Fibroblast of lung (primary cell): ENCODE measurements at places on chromosomes 4 and X. TPM values are rescaled to one million over a fixed set of nuclear protein-coding genes. Genes with fewer than 3 reads are reported as not detected.

HERC3 gene
- 12.1 and 27.6 TPM in 2 replicates for total RNA-seq

ZFP42 gene
- 0.26 and 0.33 TPM in 2 replicates for total RNA-seq

RHOXF2B gene
- total RNA-seq = not detected in 2 replicates

INTS6L gene
- 4.1 and 5.1 TPM in 2 replicates for total RNA-seq

GSX2 gene
- 0.33 TPM in 1 of 2 replicates, not detected in the other for total RNA-seq

- H3K4me3 ChIP-seq = no peak overlapping the region
- no peaks in the 10 kb centered on the region for H3K4me1 ChIP-seq
- no peaks in the 10 kb centered on the region for H3K36me3 ChIP-seq
- peaks cover 3% of the 10 kb centered on the region for H3K27me3 ChIP-seq
- no peak overlapping the region for H3K27ac ChIP-seq
- peak; percentile 92 for DNase-seq
Observed at GRCh38 chrX:39859991-39860861, 237.5 kb downstream of the BCOR start.

GRCh38 chrX:44189116-44189515 lies 154.4 kb downstream of the EFHC2 start:
- H3K4me1 ChIP-seq = no peaks in the 10 kb centered on the region
- H3K27ac ChIP-seq = no peak overlapping the region
- no peak overlapping the region for H3K4me3 ChIP-seq
- no peak for DNase-seq

GRCh38 chrX:136115904-136116297 lies 31.4 kb upstream of the FHL1 start:
- no peaks in the 10 kb centered on the region for H3K27me3 ChIP-seq
- H3K36me3 ChIP-seq = no peaks in the 10 kb centered on the region
- no peak overlapping the region for H3K27ac ChIP-seq
- no peak for DNase-seq
- H3K4me1 ChIP-seq = no peaks in the 10 kb centered on the region

DNA sequence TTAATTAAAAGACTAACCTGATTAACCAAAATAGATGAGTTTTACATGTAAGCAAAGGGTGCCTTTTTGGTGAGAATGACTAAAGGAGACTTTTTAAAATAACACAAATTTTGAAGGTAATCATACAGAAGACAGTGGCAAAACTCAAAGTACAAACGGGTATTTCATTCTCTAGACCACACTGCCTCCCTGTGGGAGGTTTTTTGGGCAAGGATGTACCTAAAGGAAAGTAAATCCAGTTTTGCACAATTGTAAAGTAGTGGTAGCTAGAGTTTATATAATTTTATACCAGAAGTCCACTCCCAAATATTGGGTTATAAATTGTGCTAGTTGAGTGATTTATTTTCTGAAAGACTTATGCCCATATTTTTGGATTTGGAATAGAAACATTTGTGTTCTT lies 201.0 kb downstream of the PAPSS1 start:
- H3K36me3 ChIP-seq = no peaks in the 10 kb centered on the region
- peak; percentile 18 for DNase-seq
- H3K27me3 ChIP-seq = no peaks in the 10 kb centered on the region
- no peak overlapping the region for H3K27ac ChIP-seq

- no peak overlapping the region for H3K4me3 ChIP-seq
- H3K27me3 ChIP-seq = no peaks in the 10 kb centered on the region
- peak; percentile 16 for DNase-seq
- no peaks in the 10 kb centered on the region for H3K36me3 ChIP-seq
- no peaks in the 10 kb centered on the region for H3K4me1 ChIP-seq
- no peak overlapping the region for H3K27ac ChIP-seq
Observed at GRCh38 chr4:9904976-9905587, 116.2 kb downstream of the SLC2A9 start.

DNA sequence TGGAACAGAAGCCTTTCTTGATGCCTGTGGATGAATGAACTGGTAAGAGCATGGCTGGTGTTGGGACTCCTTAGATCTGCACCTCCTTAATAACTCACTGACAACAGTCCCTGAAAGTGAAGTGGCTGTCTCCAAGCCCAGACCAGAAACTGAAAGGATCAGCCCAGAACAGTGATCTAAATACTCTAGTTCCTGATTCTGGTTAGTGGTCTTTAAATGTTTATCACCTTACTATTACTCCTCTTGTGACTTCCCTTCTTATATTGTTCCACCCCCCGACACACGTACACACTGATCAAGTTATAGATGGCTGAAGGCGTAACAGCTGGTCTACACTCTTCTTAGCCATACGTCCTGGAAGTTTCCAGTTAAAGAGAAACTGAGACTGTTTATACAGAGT lies 33.8 kb upstream of the ARMCX2 start:
- no peaks in the 10 kb centered on the region for H3K27me3 ChIP-seq
- H3K27ac ChIP-seq = no peak overlapping the region
- no peak for DNase-seq
- no peaks in the 10 kb centered on the region for H3K36me3 ChIP-seq
- no peak overlapping the region for H3K4me3 ChIP-seq
- no peaks in the 10 kb centered on the region for H3K4me1 ChIP-seq

GRCh38 chr4:149031399-149031798 lies 589.2 kb upstream of the NR3C2 start:
- no peak overlapping the region for H3K4me3 ChIP-seq
- H3K27ac ChIP-seq = no peak overlapping the region
- no peaks in the 10 kb centered on the region for H3K27me3 ChIP-seq
- no peaks in the 10 kb centered on the region for H3K36me3 ChIP-seq
- peak; percentile 1 for DNase-seq
- H3K4me1 ChIP-seq = no peaks in the 10 kb centered on the region

DNA sequence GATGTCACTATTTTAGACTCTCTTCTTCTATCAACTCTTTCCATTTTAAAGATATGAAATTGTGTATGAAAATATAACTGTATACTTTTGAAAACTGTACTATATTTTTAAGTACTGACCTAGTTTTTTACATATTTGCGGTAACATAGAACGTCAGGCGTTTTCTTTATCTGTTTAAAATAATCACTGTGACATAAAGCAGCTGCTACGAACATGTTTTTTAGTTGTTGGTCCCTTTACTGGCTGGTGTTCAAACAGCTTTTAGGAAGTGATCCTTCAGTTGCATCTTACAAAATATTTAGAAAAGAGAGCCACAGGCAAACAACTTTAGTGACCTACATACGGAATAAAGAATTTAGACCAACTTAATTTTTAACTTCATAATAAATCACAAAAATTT lies 73.1 kb downstream of the METTL14 start:
- H3K4me3 ChIP-seq = no peak overlapping the region
- peak; percentile 95 for DNase-seq
- peaks cover 6% of the 10 kb centered on the region for H3K36me3 ChIP-seq

DNA sequence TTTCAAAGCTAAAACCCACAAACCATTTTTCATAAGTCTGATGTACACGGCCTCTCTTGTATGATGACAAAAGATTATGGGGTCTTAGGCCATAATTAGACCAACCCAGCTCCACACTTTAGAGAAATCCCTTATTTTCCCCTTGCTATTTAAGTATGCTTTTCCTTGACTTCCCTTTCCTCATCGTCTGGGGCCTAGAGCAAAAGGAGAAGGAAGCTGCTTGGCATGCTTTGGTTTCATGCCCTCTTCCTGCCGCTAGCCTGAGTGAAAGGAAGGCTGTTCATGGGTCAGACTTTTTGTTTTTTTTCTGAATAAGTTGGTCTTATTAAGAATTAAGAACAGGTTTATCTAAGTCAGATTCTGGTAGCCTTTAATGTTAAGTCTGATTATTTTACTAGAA lies 10.6 kb upstream of the RASGEF1B start:
- no peak for DNase-seq
- H3K27me3 ChIP-seq = no peaks in the 10 kb centered on the region
- no peak overlapping the region for H3K4me3 ChIP-seq
- H3K27ac ChIP-seq = no peak overlapping the region
- H3K4me1 ChIP-seq = no peaks in the 10 kb centered on the region

DNA sequence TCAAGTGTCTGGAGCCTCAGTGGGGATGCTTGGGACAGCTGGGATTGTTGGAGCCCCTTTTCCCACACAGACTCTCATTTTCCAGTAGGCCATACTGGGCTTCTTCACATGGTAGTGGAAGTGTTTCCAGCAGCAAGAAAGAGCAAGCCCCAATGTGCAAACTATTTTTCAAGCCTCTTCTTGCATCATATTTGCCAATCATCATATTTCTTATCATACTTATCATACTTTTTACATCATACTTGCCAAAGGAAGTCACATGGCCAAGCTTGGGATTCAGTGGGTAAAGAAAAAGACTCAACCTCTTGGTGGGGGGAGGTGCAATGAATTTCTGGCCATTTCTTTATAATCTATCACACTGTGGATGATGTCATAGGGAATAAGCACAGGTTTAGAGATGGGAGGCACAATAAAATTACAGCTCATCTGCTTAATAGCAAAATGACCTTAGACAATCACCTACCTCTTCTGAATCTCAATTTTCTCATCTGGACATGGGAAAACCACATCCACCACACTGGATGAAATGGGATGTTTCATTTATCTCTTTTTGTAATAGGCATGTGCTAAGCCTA lies 174.2 kb downstream of the MID1IP1 start:
- H3K27ac ChIP-seq = no peak overlapping the region
- H3K27me3 ChIP-seq = no peaks in the 10 kb centered on the region
- DNase-seq = peak; percentile 22
- H3K4me3 ChIP-seq = no peak overlapping the region

DNA sequence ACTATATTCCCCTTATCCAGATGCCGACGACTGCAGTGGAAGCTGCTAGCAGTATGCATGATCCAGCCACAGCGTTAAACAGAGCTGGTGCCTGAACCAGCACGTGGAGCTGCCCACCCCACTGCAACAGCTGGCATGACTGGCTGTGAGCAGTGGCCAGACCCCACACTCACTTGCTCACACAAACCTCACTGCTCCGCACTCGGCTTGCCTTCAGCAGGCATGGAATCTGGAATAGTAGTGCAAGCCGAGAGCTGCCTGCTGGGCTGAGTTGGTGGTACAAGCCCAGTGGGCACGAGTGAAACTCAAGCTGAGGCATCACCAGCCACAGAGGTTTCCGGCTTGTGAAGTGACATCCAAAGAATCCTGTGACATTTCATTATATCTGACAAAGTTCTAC lies 1197.6 kb downstream of the FAM133A start:
- H3K27me3 ChIP-seq = no peaks in the 10 kb centered on the region
- DNase-seq = no peak
- H3K36me3 ChIP-seq = no peaks in the 10 kb centered on the region
- H3K4me1 ChIP-seq = no peaks in the 10 kb centered on the region
- no peak overlapping the region for H3K4me3 ChIP-seq

- no peak for DNase-seq
- H3K4me3 ChIP-seq = no peak overlapping the region
- H3K27me3 ChIP-seq = no peaks in the 10 kb centered on the region
- H3K27ac ChIP-seq = no peak overlapping the region
Observed at GRCh38 chr4:101160792-101161592, 186.3 kb downstream of the PPP3CA start.

DNA sequence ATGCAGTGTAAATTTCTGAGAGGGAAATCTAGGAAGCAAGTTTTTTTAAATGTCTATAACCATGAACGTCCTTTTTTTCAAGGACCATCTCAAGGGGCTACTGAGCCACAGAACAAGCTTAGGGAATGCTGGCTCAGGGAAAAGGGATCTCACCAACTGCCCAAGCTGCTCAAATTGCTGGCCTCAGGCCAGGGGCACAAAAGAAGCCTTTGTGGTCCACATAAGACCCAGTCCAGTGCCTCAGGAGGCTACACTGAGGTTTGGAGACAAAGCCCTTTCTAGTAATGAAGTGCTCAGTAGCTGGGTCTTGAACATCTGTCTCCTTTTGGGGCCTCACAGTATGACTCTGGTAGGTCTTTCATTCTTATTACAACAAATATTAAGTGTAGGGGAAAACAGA lies 305.5 kb downstream of the RAB28 start:
- no peaks in the 10 kb centered on the region for H3K27me3 ChIP-seq
- H3K27ac ChIP-seq = no peak overlapping the region
- H3K4me3 ChIP-seq = no peak overlapping the region
- no peaks in the 10 kb centered on the region for H3K36me3 ChIP-seq

- H3K36me3 ChIP-seq = no peaks in the 10 kb centered on the region
- no peak overlapping the region for H3K27ac ChIP-seq
- DNase-seq = peak; percentile 51
- no peak overlapping the region for H3K4me3 ChIP-seq
- H3K27me3 ChIP-seq = peaks cover 7% of the 10 kb centered on the region
Observed at GRCh38 chrX:154327038-154327820, 31.6 kb downstream of the TKTL1 start.

- H3K27me3 ChIP-seq = no peaks in the 10 kb centered on the region
- H3K4me3 ChIP-seq = no peak overlapping the region
- no peak overlapping the region for H3K27ac ChIP-seq
- DNase-seq = no peak
- no peaks in the 10 kb centered on the region for H3K36me3 ChIP-seq
- H3K4me1 ChIP-seq = no peaks in the 10 kb centered on the region
Observed at GRCh38 chr4:46922205-46922604, 13.2 kb upstream of the COX7B2 start.

DNA sequence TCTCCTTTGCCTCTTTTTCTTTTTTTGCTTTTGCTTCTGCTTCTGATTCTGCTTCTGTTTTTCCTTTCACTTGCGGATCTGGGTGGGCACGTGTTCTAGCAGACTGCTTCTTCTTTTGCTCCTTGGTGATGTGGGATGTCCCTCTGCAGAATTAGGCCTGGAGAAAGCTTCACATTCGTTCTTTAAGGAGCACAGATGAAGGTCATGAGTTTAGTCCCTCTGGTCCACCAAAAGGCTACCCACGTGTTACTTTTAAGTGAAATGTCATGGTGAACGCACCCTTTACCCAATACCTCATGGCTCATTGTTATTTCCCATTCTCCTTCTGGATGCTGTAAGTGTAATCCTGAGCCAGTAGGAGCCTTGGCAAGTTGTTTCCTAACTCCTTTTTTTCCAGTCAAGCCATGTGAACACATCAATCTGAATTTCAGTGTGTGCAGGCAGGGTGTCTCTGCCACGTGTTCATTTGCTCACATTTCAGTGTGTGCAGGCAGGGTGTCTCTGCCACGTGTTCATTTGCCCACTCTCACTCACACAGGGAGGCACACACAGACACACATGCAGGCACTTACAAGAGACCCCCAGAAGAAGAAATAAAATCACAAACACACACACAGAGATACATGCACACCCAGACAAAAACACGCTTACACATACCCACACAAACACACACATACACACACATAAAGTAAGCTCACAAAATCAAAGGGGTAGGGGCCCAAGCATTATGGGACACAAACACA lies 36.9 kb downstream of the NBDY start:
- peaks cover 2% of the 10 kb centered on the region for H3K4me1 ChIP-seq
- H3K27ac ChIP-seq = no peak overlapping the region
- H3K27me3 ChIP-seq = no peaks in the 10 kb centered on the region
- no peaks in the 10 kb centered on the region for H3K36me3 ChIP-seq

GRCh38 chr4:144597171-144597570 lies 48.8 kb upstream of the HHIP start:
- no peaks in the 10 kb centered on the region for H3K36me3 ChIP-seq
- no peak overlapping the region for H3K4me3 ChIP-seq
- H3K4me1 ChIP-seq = no peaks in the 10 kb centered on the region
- no peak overlapping the region for H3K27ac ChIP-seq
